RPMI7951 (cell line): ENCODE measurements at places on chromosomes 6 and 20.

DNA sequence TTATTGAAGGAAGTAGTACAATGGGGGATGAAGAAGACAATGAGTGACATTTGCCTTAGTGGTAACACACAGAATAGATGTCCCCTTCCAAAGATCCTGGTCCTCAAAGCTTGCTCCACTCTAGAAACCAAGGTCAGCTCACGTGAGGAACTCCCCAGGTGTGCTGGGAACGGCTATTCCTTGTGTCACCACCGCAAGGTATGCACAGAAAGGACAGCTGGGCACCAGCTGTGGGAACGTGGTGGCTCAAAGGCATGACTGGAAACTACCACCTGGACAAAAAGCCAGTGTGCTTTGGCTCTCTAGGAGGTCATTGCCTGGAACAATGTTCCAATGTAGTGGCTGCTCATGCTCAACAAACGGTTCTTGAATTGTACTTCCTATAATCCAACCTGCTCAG lies 94.0 kb downstream of the SLC22A3 start:
- DNase-seq = no peak

DNA sequence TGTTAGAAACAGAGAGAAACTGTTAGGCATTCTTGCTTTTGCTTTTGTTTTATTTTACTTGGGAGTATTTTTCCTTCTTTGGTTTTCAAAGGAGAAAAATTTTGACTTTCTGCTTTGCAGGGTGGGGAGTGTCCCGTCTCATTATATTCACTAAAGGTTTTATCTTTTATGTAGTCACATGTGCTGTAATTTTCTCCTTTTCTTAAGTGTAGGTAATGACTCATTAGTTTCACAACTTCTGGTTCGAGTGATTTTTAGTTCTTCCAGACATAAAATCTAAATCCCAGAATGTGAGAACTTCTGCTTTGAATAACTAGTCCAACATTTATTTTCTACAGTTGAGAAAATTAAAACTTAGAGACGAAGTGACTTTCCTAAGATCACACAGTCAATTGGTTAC lies 37.7 kb downstream of the ADGRF1 start:
- peak; percentile 39 for DNase-seq

DNA sequence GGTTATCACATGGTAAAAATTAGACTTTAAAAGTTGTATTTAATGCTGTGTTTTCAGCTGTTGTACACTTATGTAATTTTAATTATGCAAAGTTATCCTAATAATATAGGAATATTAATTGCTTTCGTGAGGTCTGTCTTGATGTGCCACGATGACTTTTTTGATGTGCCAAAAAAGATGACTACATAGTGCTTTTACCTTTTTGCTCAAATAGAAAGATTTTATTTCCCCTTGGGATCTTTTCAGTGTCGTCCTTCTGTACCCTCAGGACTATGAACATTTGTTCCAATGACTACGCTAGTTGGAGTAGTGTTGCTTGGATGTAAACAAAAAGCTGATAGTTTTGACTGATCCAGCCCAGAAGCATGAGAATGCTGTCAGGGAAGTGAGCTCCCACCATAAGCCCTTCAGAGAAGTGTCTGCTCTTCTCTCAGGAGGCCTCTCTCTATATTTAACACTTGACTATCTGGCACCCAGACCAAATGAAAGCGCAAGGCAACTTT lies 1.2 kb upstream of the CD164 start:
- DNase-seq = no peak

- no peak for DNase-seq
Observed at GRCh38 chr6:27126046-27126814, 121.3 kb upstream of the PRSS16 start.

- no peak for DNase-seq
Observed at GRCh38 chr6:40714143-40714542, 127.0 kb upstream of the LRFN2 start.
